ENCODE measurements at places on chromosomes 13 and 19.

DNA sequence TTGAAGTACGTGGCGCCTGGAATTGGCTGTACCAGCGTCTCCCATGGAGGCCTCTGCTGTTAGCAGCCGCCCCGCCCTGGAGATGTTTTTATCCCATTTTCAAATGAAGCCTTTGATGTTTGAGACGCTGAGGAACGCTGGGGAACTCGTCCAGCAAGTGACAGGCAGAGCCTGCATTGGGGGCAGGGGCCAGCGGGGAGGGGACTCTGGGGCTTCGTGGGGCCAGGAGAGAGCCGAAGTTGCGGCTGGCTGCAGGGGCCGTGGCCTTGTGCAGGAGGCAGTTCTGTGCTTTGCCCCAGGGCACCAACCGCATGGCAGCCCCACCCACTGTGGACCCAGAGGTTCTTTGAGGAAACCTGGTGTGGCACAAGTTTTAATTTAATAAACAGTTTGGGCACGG lies 13.5 kb downstream of the SPPL2B start:
- no peak for DNase-seq

- no peak for DNase-seq
These were observed 1.0 kb downstream of the ASF1B start for GRCh38 chr19:14135355-14135754.

DNA sequence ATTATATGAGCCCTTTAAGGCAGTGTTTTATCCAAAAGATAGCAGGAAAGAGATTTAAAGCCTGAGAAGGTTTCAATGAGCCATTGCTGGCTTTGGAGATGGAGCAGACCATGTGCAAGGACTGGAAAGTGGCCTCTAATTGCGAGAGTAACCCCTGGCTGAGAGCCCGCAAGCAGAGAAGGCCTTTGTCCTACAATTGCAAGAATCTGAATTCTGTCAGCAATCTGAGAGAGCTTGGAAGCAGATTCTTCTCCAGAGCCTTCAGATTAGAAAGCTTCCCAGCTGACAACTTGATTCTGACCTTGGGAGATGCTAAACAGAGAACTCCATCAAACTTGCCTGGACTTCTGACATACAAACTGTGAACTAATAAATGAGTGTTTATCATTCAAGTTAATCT lies 528.7 kb upstream of the KLF12 start:
- no peak for DNase-seq

DNA sequence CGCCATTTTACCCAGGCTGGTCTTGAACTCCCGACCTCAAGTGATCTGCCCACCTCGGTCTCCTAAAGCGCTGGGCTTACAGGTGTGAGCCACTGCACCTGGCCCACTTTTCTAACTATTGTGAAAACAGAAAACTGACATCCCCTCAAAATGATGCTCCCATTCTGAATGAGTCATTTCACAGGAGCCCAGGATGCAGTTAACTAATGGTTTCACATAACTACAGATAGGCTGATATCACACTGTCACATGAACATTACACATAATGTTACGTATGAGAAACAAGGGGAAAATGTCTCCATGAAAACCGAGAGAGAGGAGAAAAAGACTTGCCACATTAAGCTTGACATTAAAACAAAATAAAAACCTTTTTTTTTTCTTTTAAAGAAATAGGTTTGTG lies 37.5 kb downstream of the N4BP2L2 start:
- DNase-seq = no peak

- DNase-seq = no peak
These were observed 466.0 kb downstream of the FGF14 start for GRCh38 chr13:101935828-101936227.

DNA sequence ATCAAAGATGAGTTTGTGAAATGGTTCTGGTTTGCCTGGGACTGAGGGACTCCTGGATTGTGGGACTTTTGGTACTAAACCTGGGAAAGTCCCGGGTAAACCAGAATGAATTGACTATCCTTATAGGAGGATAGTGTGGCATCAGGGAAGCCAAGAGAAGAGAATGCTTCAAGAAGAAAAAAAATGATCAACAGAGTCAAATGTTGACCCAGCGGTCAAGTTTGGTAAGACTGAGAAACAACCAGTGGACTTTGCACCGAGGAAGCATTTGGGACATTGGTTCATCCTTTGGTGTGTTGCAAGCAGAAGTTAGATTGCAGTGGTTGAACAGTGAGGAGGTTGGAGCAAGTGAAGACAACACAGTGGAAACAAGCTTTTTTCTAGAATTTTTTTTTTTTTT lies 33.5 kb downstream of the CLEC17A start:
- no peak for DNase-seq

DNA sequence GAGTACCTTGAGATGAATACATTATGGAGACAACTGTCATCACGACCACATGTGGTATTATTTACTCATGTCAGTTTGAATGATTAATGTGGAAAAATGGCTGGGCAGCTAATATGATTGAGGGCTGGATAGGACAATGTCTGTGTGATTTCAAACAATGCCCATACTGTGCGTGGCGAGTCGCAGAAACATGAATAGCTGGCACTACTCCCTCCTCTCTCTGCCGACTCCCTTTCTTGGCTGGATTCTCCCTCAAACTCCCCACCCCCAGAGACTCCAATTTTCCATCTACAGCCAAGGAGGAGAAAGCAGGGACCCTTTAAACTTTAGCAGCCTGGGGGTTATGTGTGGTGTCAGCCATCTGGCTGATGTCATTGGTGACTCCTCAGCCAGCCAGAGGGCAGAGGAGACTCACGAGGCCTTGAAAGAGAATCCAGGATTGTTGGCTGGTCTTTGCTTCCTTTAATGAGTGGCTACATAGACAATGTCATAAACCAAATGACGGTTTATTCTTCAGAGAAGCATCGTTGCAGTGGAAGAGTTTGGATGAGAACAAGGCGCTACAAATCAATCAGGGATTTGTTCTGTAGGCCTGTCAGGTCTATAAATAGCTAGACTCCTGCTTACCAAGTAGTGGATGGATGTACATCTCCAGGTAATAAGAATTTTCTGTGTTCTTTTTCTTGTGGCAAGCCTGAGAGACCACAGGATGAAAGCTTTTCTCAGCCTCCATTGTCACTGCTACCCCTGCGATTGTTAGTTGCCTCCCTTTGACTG lies 165.6 kb downstream of the DLEU7 start:
- DNase-seq = no peak

GRCh38 chr13:53408847-53409568 lies 380.4 kb downstream of the OLFM4 start:
- DNase-seq = no peak

GRCh38 chr19:28514166-28514565 lies 698.8 kb downstream of the UQCRFS1 start:
- DNase-seq = no peak

- DNase-seq = no peak
These were observed 716 bp downstream of the SH2D3A start for GRCh38 chr19:6766357-6767080.

GRCh38 chr19:7549429-7550148 lies 14.1 kb downstream of the PNPLA6 start:
- DNase-seq = no peak

GRCh38 chr19:1522061-1522460 lies 1.8 kb upstream of the PLK5 start:
- DNase-seq = no peak

DNA sequence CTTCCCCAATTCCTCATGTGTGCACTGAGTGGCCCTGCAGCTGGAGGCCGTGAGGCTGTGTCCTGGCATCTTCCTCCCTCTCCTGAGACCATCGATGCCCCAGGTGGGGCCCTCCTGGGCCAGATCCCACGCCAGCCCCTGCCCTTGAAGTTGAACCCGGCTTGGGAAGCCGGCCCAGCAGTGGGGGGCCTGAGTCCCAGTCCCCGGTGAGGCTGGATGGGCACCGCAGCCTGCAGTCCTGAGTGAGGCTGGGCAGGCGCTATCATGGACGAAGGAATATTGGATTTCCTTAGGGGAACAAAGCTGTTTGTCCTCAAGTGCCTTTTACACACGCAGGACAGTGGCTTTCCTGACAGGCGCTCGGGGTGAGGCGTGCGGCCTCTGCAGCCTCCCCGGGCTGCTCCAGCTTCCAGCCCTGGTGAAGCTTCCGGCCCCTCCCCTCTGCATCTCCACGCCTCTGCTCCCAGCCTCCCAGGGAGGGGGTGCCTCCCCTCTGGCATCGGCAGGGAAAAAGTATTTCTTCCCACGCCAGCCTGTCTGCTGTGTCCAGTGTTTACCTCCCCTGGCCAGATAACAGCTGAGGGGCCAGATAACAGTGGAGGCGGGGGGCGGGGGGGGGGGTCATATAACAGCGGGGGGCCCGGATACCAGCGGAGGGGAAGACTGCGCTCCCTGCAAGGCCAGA lies 159.5 kb downstream of the KDM4B start:
- DNase-seq = no peak

DNA sequence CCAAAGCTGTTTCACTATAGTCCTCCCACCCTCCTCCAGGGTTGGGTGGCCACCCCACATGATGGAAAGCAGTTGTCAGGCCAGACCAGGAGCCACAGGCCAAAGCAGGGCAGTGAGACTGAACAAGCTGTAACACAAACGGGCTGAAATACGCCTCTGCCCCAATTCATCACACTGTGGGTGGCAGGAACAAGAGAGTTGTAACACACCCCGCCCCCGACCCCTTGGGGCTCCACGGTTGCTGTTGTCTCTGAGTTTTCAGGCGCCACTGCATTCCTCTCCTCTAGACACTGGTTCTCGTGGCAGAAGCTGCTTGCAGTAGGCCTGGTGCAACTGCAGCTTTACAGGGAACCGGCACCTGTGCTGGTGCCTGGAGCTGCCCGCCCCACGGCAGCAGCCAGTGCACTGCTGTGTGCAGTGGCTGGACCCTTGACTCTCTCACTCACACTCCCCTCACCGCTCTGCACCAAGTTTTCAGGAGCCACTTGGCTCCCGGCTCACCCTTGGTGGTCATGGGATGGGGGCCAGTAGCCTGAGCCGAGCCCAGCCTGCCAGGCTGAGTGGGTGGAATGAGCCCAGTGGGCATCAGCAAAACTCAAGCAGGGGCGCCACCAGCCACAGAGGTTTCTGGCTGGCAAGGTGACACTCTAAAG lies 1314.5 kb upstream of the MIR17HG start:
- DNase-seq = no peak

DNA sequence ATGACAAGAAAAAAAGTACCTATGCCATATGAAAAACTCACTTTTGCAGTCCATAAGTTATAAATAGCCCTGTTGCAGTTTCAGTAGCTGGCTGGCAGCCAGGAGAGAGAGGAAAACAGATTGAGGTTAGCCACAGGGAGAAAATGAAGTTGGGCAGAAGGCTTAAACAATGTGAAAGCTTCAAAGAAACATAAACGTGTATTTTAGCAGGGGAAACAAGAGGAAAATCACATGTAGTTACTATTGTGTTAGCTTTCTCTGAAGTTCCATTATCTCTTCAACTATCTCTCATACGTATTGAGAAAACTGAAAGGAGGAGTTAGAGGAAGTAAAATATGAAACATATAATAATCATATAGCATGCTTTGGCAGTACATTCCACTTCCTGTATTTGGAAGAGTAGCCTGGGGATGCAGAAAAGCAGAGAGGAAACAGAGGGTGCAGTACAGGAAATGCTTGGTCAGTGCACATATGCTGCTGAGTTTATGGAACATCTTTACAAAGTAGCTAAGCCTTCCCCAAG lies 1551.1 kb downstream of the EFNB2 start:
- DNase-seq = no peak

- DNase-seq = peak; percentile 16
These were observed 15.3 kb upstream of the MAP1S start for GRCh38 chr19:17703824-17704463.

- no peak for DNase-seq
These were observed 49.1 kb downstream of the TBC1D4 start for GRCh38 chr13:75432811-75433244.

DNA sequence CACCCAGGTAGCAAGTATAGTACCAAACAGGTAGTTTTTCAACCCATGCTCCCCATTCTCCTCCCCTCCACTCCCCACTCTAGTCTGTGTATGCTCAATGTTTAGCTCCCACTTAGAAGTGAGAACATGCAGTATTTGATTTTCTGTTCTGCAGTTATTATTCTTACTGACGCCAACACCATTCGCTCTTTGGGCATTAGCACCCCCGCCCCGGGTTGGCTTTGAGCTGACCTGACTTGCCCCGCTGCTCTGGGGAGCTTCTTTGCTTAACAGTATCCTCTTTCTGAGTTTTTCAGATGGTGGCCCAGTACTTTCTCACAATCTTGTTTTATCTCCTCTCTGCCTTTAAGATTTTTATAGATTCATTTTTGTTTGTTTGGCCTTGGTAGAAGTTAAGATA lies 138.7 kb downstream of the CRYL1 start:
- no peak for DNase-seq

GRCh38 chr13:78680576-78681350 lies 21.8 kb upstream of the OBI1 start:
- peak; percentile 90 for DNase-seq

DNA sequence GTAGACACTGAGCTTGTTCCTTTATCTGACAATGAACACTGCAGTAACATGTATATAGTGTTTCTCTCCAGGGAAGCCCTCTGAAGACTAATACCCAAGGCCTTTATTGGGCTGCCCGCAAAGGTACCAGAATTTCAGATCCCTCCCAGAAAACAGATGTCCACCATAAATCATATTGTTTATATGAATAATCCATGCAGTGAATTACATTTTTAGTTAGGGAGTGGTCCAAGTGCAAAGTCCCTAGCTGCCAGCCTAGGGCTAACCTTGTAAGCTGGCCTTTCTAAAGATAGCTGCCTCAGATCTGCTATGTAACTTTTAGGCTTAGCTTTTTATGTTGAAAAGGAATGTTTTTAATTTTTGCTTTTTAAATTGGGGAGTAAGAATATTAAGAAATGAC lies 44.7 kb downstream of the TDRD3 start:
- DNase-seq = no peak

- DNase-seq = no peak
These were observed 753.3 kb downstream of the SLITRK5 start for GRCh38 chr13:88424463-88424862.

DNA sequence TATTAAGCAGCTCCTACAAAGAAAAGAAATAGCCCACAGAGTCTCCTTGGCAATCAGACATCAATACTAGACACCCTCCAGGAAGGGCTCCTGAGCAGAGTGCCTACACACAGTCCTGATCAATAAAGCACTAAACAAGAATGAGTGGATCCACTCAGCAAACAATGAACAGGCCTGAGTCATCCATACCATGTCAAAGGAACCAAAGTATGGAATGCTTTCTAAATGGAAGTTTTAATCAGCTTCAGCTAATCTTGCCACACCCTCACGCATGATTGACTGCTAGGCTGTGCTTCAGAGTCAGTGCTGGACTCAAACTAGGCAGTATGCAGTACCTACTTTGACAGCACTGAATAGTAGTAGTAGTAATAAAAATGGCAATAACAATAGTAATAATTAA lies 392.7 kb upstream of the HTR2A start:
- DNase-seq = no peak

DNA sequence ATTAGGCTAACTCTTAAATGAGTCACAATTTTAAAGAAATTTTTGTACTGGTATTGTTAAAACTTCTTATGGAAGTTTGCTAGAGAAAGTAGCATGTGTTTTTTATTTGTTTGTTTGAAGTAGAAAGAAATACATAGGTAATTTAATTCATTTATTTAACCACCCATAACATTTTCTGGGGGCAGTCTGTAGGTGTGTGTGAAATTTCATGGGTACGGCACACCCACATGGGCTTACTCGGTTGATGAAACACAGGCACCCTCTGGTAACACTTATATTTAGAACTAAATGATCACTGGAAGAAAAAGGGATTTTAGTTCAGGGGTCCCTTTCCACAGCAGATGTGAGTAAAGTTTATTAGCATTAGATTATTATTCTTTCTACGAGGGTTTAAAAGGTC lies 88.1 kb downstream of the DGKH start:
- DNase-seq = no peak

GRCh38 chr13:49951754-49952535 lies 15.8 kb upstream of the SPRYD7 start:
- DNase-seq = no peak

GRCh38 chr13:45889590-45890243 lies 38.2 kb upstream of the SIAH3 start:
- DNase-seq = no peak

Measured in NCI-H1092 treated with DMSO at 0.1 percent for 48 hours (cell line).